Motor neuron (in vitro differentiated cells): ENCODE measurements at places on chromosomes 4 and X. TPM values are rescaled to one million over a fixed set of nuclear protein-coding genes. Genes with fewer than 3 reads are reported as not detected.

DNA sequence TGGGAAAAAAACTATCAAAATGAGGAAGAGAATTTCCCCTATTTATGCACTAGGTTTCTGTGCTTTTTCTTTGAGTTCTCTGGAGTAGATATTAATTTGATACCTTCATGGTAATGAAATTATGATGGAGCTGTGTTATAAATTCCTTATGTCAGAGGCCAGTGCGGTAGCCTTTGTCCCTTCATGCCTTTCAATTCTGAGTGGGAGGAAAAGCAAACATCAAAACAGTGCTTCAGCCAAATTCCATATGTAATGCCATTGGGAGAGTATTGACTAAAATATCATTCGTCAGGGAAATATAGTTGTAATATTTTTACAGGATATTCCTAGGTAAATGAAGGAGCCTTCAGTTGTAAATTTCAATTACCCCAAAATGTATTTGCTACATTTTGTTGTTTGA, 17.5 kb upstream of the RGN start:
- no peak for ATAC-seq

GRCh38 chrX:43641691-43642090, 14.4 kb upstream of the MAOA start:
- ATAC-seq, result no peak

GRCh38 chrX:113933931-113934330, 650.0 kb upstream of the HTR2C start:
- ATAC-seq, result no peak

- ATAC-seq, result no peak
Observed at GRCh38 chr4:99102634-99103033, 14.0 kb upstream of the ADH5 start.

DNA sequence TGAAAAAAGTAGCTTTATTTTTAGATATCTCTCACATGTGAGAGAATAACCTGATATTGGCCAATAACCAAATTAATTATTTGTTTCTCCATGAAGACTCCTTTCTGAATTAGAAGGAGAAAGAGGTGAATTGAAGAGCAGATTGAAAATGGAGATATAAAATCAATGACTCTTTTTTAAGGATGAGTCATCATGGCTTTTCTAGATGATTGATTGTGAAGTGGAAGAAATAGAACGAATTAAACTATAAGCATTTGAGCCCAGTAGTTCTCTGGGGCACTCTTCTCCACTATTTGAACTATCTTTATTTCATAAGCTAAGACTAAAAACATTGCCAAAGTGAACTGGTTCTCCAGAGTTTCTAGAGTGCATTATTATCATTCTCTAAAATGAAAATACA, 137.2 kb upstream of the EDNRA start:
- ATAC-seq, result no peak

- peak; percentile 13 for ATAC-seq
Observed at GRCh38 chrX:47217121-47217851, 1.2 kb upstream of the CDK16 start.

GRCh38 chr4:6889101-6889735, 20.4 kb upstream of the TBC1D14 start:
- ATAC-seq, result no peak

- ATAC-seq, result no peak
Observed at GRCh38 chr4:137659431-137659830, 127.1 kb upstream of the PCDH18 start.

Gene DCAF12L2
- total RNA-seq, result 2.5 and 2.9 TPM in 2 replicates
